ENCODE measurements at places on chromosomes 3 and 15. TPM values are rescaled to one million over a fixed set of nuclear protein-coding genes. Genes with fewer than 3 reads are reported as not detected.

Gene GPR149
- total RNA-seq, result not detected

Gene ANKUB1
- total RNA-seq, result 0.31 TPM

Gene CPLX3
- not detected for total RNA-seq

Gene COL8A1
- total RNA-seq, result 42.2 TPM

Gene CDHR4
- not detected for total RNA-seq

Gene CPNE9
- not detected for total RNA-seq

Gene TTLL13
- not detected for total RNA-seq

Gene FMN1
- total RNA-seq, result 2.3 TPM

DNA sequence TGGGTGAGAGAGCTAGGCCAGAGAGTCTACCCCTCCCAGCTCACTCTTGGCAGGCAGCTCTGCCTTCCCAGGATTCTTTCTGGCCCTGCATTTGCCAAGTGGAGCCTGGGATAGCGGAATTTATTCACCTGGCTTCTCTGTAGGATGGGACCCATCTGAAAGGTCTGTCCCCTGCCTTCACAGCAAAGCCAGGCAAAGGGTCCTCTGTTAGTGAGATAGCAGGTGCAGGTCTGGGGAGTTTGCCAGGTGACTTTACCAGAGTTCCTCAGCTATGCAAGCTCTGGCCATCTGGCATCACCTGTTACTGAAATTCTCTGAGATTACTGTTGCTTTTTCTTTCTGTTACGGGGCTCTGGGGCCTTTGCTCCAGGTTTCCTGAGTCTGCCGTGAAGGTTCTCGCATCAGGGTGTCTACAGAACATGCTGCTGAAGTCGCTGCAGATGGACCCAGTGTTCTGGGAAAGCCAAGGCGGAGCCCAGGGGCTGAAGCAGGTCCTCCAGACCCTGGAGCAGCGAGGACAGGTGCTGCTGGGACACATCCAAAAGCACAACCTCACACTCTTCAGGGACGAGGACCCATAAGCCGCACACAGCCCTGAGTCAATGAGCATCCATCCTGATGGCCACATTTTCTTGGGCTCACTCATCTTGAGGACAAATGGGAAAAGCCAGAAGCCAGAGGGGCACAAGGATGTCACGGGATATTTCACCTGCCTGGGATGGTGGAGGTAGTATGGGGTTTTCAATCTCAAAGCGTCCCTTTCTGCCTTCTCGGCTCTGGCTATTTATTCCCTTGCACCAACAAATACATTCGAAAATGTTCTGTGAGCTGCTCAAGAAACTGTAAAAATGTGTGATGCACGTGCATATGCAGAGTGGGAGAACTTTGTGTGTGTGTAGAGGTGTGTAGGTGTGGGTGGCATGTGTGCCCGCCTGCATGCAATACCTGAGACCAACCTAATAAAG lies 49.8 kb downstream of the POMGNT2 start:
- no peak for DNase-seq

DNA sequence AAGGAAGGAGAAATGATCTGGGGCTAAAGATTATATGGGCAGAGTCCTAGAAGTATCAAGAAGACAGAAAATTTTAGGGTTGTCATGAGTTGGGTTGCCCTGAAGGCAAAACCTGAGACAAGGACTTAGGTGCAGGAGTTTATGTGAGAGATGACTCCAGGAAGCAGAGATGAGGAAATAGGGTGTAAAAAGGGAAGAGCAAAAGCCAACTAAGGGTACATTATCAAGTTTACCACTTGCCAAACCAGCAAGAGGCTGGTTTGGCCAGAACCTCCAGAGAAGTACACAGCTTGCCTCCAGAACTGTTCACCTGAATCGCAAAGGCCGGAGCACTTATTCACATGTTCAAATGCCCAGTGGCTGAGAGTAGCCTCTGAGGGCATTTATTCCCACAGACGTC lies 116.7 kb downstream of the FHIT start:
- DNase-seq, result no peak

GRCh38 chr15:31262143-31262530 lies 64.5 kb upstream of the KLF13 start:
- DNase-seq, result no peak

- DNase-seq, result peak; percentile 40
These were observed 660 bp downstream of the NECTIN3 start for GRCh38 chr3:111072031-111072921.

DNA sequence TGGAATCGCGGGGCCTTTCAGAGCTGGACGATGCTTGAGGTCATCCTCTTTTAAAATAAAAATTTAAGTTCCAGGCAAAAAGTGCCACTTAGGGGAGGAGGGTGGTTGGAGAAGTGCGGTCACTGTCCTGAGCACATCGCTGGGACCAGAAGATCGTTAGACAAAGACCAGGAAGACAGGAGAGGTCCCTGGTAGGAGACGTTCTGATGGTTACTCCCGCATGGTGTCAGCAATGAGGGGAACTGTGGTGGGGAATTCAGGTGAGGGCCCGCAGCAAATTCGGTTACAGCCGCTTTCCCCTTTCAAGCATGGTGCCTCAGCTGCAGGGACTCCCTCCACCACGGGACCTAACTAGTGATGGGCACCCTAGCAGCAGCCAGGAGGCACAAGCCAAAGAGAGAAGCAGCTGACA lies 1.0 kb upstream of the ISY1 start:
- no peak for DNase-seq

DNA sequence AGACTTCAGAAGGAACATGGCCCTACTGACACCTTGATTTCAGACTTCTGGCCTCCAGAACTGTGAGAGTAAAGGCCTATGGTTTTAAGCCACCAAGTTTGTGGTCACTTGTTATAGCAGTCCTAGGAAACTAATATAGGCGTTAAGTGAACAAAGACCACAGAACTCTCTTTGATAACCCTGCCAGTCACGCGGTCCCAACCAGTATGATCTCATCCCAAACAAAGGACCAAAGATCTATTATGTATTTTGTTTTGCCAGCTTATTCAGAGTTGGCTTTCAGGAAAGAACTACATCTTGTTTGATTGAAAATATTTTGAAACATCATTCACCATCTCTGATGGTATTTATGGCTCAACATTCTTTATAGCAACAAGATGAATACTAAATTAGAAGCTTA lies 294.4 kb upstream of the SLCO3A1 start:
- no peak for DNase-seq

DNA sequence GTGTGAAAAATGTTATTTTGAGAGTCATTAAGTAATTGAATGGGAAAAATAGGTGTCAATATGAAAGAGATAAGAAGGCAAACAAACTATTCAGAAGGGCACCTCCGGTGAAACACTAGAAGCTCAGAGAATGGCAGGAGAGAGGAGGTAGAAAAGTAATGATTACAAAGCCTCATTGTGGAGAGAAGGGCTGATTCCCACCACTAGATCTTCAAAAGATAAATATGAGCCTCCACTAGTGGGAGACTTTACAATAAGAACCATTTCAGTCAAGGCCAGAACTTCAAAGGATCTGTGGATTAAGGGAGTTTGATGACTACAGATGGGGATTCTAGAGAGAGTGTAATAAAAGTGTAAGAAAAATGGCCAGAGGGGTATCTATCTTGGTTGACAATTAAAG lies 535.6 kb downstream of the NLGN1 start:
- no peak for DNase-seq

- peak; percentile 38 for DNase-seq
These were observed 329.4 kb downstream of the TBC1D5 start for GRCh38 chr3:17412950-17413530.

GRCh38 chr3:178672275-178672674 lies 136.0 kb downstream of the KCNMB2 start:
- DNase-seq, result no peak

DNA sequence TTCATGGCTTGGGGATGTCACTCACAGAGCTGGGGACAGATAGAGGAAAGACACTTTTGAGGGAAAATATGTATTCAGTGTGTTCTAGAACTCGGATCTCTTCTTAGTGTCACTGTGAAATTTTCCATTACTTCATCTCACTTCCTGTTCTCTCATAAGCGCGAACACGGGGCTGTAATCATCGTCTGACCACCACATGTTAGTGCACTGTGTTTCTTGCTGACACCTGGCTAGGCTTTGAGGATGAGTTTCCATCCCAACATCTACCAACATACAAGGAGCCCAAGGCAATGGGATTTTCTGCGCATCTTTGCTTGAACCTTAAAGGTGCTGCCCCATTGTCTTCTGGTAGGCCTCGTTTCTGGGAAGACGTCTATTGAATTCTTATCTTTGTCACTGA lies 84.0 kb downstream of the LIPC start:
- no peak for DNase-seq

DNA sequence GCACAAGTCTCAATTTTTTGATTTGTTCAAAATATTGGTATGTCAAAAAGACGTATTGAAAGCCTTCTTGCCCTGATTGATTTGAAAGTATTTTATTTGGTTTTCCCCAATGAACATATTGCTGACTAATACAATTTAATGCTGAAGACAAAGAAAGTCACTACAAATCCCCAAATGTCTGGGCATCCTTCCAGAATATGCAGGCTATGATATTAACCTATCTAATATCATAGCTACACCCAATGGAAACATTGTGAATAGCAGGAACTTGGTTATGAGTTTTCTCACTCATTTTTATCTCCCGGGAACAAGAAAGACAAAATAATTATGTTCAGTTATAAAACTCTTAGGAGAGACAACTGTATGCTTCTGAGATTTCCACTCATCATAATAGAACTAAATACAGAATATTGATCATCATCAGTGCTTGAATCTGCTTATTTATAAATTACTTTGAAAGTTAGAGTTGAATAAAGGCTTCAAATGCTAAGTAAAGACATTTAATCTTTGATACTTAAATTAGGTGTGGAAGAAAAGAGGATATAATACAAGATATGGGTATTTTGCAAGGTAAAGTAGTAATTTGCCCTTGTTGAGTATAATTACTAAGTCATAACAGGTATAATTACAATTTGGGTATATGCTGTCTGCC lies 483.9 kb downstream of the RBMS3 start:
- peak; percentile 10 for DNase-seq

- no peak for DNase-seq
These were observed 504.1 kb downstream of the TBL1XR1 start for GRCh38 chr3:176692966-176693785.

DNA sequence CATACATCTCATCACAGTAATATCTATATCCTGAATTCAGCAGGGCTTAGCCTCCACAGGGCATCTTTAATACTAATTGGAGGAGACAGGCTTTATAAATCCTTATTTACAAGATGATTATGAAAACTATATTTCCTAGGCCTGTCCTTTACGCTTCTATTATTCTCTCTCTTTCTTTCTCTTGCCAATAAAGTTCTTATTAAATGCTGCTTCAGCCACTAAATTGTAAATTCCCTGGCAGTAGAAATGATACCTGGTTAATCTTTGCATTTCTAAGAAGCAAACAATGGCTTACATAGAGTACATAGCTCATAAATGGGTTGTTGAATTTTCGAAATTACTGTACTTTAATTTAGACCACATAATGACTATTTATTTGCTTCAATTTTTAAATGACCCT lies 43.5 kb downstream of the TNIK start:
- no peak for DNase-seq

- DNase-seq, result no peak
These were observed 134.3 kb downstream of the POLQ start for GRCh38 chr3:121411523-121411922.

- no peak for DNase-seq
These were observed 664.4 kb upstream of the CBLB start for GRCh38 chr3:106533093-106533787.

DNA sequence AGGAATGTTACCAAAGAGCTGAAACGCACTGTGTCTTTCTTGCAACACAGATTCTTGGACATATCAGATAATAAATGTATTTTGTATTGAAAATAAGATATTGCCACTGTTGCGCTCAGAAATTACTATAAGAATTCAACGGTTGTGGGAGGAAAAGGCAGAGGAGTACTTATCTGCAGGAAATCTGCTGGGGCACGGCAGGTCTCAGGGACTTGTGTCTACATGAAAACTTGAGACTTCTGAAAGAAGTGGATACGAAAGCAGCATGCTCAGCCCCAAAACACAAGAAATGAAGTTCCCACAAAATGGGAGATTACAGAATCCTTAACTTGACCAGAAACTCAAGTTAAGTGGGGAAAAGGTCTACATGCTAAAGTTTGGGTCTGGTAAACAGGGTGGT lies 86.5 kb downstream of the IGSF11 start:
- DNase-seq, result no peak

DNA sequence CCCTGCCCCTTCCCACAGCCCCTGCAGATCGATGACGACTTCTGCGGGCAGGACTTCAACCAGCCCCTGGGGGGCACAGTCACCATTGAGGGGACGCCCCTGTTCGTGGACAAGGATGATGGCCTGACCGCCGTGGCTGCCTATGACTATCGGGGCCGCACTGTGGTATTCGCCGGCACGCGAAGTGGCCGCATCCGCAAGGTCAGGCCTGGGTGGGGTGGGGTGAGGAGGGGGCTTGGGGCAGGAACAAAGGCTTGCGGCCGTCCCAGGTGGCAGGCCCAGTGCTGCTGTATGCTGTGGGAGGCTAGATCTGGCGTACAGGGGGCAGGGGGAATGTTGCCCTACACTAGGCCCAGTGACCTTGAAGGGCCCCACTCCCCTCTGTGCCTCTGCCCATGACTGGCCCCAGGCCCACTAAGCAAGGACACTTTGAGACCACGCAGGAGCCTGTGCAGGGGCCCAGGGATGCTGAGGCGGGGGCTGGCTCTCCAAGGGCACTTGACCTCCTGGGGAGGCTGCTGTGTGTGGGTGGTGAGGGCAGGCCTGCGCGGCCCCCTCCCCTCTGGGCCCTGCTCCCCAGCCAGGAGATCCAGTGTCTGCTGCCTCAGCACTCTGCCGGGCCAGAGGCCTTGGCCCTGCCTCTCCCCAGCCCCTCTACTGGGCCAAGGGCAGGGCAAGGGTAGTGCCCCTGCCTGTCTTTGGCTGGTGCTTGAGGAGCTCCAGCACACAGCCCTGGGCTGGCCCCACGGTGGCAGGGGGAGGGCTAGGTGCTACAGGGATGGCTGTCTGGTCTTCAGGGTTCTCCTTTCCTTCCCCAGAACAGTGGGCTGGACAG lies 8.7 kb downstream of the PLXNA1 start:
- no peak for DNase-seq

DNA sequence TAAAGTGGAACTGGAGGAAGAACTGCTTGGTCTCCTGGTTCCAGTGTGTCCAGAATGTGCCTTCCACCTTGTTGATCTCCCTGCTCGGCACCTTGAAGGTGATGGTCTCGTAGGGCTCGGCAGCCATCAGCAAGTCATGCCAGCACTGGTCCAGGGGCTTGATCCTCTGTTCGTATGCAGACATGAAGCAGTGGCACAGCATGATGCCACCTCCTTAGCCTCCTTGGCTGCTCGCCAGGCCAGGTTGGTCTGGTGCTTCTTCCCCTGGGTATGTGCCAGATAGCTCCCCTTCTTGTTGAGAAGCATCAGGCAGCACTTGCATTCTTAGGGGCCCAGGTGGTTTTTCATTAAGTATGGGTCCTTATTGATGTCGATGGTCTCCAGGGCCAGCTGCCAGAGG lies 17.8 kb upstream of the TXNRD3 start:
- DNase-seq, result no peak
